ENCODE measurements at places on chromosomes 7 and 10.

DNA sequence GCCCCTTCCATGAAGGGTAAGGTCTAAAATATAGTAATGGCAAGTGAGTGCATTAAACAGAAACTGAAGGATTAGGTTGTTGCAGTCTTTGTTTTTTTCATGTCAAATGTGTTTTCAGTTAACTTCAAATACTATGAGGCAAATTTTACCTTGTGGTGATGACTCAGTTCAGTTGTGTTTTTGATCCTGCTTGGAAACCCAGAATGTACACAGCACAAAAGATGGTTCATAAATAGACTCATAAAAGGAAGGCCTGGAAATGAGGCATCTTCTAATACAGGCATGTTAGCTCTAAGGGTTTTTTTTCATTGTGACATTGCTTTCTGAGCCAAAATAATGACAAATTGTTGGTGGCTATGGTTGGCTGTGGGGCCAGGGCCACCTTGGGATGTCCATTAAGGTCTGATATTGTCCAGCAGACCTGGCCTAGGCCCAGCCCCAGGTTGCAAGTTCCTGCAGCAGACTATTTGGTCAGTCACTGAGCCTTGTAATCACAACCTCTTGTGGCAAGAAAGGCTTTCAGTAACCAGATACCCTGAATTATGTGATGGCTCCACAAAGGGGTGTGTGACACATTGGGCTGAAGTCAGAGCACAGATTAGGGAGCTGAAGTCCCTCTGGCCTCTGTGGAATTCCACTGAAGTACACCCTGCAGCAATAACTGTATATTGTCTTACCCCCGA lies 69.0 kb upstream of the SAMD8 start:
- no peak for DNase-seq

- no peak for DNase-seq
These were observed 40.9 kb downstream of the NUDCD3 start for GRCh38 chr7:44449584-44449928.

- no peak for DNase-seq
These were observed 18.0 kb downstream of the CALU start for GRCh38 chr7:128757203-128757602.

- no peak for DNase-seq
These were observed 190.3 kb downstream of the GALNT17 start for GRCh38 chr7:71322201-71322600.

DNA sequence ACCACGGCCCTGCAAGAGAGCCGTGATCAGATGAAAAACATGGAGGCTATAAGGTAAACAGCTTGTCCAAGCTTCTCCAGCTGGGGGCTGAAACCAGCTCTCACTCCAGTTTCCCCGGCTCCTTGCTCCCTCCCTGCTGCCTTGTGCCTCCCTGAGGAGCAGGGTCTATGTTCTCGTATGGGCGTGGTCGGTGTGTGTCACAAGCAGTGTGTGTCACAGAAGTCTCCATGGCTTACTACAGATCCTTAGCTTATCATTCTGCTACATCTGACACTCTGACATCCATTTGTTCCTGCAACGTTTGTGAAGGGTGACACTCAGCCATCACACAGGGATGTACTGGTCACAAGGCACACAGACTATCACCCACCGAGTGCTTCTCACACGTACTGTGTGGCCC lies 54.6 kb downstream of the CSGALNACT2 start:
- DNase-seq = no peak

- DNase-seq = no peak
These were observed 148.7 kb downstream of the ZMYND11 start for GRCh38 chr10:283916-284356.

DNA sequence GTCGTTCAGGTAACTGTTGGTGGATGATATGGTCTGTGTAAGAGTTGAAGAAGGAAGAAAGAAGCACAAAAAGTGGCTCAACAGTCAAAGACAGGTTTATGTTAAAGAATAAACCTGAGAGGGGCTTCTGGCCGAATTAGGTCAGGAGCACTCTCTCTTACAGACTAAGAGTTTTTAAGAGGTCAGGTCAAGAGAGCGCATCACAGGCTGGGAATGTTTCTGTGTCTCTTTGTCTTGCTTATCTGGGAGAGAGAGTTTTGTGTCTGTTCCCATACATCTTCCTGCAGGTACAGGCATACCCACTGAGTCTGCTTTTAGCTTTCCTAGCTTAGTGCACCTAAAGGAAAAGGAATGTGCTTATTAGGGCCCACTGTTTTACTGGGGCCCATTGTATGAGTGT lies 22.2 kb upstream of the PRPF18 start:
- DNase-seq = no peak

GRCh38 chr10:55227967-55228366 lies 426.9 kb upstream of the PCDH15 start:
- DNase-seq = no peak
